ENCODE measurements at places on chromosomes 7 and 10.

GRCh38 chr10:91214911-91215310 is 5.6 kb upstream of the PCGF5 start:
- no peak for DNase-seq

GRCh38 chr10:70528741-70529362 is 50.3 kb downstream of the PALD1 start:
- peak; percentile 77 for DNase-seq

DNA sequence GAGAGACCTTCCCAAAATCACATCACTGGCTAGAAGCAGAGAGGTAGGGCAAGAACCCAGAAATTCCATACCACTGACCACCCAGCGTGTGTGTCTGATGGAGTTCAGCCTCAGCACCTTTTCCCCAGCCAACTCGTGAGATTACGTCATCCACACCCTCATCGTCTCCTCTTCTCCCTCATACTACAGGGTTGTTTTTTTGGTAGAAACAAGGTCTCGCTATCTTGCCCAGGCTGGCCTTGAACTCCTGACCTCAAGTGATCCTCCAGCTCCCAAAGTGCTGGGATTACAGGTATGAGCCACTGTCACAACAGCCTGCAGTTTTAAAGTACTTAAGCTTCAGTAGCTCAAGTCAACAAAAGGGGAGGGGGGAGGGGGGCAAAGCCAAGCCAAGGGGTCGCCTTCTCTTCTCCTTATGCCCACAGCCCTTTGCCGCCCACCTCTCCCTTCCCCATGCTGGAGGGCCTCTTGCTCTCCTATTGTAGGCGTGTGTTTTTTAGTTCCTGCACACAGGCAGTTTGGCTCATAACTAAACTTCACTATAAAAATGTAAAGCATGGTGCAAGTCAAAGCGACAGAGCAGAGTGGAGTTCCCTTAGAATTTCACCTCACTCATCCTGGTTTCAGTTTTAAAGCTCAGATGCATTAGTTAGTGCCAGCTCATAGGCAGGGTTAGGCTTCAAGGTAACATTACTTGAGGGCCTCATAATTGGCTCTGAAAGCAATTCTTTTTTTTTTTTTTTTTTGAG is 5.2 kb upstream of the PRDX3 start:
- no peak for DNase-seq

DNA sequence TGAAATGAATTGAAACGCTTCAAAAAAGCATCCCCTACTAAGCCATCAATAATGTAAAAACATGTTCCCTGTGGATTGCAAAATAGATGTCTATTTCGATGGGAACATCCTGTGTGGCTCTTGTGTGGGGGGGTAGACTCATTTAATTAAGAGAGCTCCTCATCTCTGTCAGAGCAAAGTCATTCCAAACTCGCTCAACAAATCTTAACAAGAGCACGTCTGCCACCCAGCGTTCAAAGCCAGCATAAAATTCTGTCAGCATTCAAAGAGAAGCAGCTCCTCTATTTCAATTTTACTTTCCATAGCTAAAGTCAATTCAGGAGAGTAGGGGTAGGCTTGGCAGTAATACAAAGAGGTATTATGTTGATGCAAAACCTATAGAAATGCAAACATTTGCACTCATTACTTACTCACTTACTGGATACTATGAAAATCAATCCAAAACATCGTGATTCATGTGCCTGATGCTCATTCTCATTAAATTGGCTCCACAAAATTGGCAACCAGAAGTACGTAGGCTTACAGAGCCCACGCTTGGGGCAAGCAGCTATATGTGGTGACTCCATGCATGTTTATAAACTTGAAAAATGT is 114.9 kb downstream of the IPMK start:
- DNase-seq, result no peak

- DNase-seq, result no peak
Measured at GRCh38 chr10:78332012-78332411, 298.3 kb downstream of the RPS24 start.

DNA sequence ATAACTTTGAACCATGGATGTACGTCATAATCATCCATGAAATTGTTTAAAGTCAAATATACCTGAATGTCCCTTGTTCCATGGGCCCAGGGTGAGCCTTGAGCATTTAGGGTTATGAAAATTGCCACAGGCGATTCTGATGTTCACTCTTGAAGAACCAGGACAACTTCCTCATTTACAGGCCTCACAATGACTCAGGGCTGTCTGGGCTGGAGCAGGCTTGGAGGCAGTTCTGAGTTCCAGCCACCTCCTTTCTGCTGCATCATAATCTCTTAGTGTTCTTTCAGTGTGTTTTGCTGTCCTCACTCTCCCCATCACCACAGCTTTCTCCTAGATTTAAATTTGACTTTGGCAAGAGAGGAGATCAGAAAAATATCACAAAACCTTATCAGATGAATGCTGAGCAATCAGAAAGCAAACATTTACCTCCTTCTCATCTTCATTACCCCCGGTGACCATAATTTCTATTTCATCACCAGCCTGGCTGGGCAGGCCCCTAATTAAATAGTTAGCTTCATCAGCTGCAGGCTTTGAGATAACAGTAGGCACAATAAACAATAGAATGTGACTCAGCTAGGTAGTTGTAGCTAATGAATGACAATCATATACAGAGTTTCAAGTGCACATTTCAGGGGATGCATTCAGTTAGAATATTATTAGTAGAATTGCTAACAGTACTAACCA is 571.0 kb downstream of the SH2D4B start:
- DNase-seq, result peak; percentile 14

DNA sequence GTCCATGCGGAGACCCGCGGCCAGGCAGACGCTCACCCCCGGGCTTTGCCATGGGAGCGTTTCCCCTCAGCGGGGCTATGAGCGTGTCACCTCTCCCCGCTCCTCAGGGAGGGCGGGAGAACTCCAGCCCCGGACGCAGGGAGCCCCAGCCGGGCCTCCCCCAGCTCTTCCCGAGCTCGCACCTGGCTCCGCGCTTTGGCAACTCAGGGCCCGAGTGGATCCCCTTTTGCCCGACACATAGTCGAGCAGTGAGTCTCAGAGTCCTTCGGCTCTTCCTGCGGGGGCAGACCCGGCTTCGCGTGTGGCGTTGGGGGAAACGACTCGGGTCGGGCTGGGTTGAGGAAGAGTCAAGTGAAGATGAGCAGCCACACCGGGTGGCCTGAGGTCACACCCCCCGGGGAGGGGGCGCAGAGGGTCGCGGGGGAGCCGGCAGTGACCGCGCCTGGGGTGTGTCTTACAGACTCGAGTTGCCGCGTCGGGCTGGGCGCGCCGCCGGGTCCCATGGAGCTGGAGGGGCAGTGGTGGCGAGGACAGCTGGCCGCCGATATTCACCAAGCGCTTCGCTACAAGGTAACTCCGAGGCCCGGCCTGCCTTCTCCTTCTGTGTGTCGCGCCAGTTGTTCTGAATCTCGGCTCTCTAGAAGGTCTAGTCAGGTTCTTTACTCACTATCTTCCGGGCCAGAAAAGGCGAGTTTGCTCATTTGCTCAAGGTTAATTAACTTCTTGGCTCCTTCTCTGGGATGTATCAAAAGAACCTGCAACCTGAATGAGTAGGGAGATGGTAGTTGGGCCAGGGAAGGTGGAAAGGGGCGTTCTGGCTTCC is 721 bp downstream of the CCNJ start:
- DNase-seq, result peak; percentile 55

DNA sequence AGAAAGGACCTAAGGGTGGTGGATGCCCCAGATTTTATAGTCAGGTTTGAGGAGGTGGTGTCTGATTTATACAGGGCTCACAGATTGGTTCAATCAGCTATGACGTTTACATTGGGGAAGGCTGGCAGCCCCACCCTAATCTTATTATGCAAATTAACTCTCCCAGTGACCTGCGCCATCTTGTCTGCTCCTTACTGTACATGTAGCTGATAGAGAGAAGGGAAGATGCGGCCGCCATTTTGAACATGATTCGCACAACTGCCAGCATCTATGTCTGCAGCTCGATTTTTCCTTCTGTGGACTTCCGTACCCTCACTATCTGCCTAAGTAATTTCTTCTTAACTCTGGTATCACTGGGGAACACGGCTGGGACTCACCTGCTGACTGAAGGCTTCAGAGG is 619.0 kb upstream of the DPP6 start:
- DNase-seq, result no peak

DNA sequence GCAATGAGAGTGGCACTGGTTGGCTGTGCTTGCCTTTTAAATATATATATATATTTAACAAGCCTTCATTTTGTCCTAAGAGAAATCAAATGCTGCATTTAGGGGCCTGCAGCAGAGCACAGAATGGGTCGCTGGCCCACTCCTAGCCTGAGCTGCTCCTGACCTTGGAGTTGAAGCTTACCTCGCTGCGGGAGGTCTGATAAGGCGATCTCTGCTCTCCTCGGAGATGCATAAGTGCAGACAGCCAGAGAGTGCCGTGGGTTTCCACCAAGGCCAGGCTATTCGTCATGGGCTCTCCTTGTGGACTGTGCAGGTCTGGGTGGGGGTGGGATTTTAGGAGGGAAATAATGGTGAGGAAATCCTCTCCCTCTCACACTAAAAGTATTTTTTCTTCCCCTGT is 99.5 kb upstream of the IKZF1 start:
- no peak for DNase-seq

GRCh38 chr10:81116201-81116600 is 578.5 kb downstream of the SH2D4B start:
- DNase-seq, result no peak

- DNase-seq, result peak; percentile 70
Measured at GRCh38 chr7:155190688-155191087, 107.0 kb upstream of the INSIG1 start.

DNA sequence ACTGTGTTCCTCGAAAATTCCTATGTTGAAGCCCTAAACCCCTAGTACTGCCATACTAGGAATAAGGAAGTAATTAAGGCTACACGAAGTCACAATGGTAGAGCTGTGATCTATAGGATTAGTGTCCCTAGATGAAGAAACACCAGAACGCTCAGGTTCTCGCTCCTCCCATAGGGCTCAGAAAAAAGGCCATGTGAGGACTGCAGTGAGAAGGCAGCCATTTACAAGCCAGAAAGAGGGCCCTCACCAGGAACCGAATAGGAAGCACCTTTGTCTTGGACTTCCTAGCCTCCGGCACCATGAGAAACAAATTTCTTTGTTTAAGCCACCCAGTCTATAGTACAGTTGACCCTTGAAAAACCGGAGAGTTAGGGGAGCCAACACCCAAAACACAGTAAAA is 46.2 kb downstream of the CACUL1 start:
- DNase-seq, result no peak

- peak; percentile 39 for DNase-seq
Measured at GRCh38 chr7:66627151-66627681, 1.5 kb upstream of the KCTD7 start.

GRCh38 chr10:130748409-130749057 is 563.0 kb downstream of the TCERG1L start:
- no peak for DNase-seq

DNA sequence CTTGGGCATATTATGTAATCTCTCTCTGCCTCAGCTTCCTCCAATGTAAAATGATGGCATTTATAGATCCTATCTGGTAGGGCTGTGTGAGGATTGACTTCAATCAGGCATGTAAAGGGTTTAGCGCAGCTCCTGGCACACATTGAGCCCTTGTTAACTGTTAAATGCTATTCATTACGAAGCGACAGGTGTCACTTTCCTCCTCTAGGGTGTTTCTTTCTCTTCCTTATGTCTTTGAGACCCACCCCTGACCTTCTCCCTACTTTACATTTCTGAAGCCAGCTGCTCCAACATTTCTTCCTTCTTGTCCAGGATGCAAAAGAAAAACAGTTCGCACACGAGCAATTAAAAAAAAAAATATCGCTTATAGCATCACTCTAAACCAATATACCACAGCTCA is 5.7 kb upstream of the R3HCC1L start:
- DNase-seq, result no peak

GRCh38 chr10:33100781-33101391 is 142.9 kb upstream of the ITGB1 start:
- DNase-seq, result no peak

DNA sequence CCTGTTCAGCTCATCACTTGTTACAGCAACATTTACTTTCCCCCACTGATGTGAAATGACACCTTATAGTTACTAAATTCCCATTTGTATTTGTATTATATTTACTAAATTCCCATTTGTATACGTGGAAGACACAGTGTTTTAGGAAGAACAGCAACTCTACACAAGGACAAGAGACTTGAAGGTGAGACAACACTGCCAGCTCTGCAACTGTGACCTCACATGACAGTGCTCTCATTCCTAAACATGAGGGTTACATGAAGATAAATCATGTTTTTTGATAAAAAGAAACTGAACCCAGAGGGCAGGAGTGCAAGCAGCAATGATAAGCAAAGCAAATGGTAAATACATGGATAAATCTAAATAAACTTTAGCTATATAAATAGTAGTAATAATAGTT is 60.3 kb downstream of the ATAD1 start:
- DNase-seq, result no peak

DNA sequence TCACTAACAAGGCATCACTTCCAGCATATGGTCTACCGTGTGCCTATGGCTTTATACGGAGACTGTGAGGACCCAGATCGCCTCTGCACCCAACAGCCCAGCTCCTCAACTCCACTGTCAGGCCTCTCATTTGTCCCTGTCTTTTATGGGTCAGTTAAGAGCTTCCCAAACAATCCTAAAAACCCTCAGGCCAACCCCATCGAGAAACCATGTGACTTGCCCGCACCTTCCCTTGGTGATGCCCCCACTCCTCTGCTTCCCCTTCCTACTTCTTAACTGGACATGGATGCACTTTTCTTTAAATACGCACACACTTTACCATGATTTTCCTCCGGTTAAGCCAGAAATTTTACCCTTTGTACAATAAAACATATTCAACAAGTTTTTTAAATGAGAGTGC is 46.8 kb downstream of the BAIAP2L1 start:
- DNase-seq, result no peak
